ENCODE measurements at places on chromosomes 11 and 22.
A peak's percentile ranks its signal among the peaks of the same experiment; 100 is the strongest.

GRCh38 chr22:30079952-30080533 lies at the start of gene HORMAD2:
HORMAD2 (plus strand) TSS chr22:30080464; CDS start chr22:30093953, 13,489 bp downstream.
- DNase-seq: no peak

- DNase-seq: peak; percentile 57
Measured at GRCh38 chr11:87430821-87431220, 393.1 kb downstream of the TMEM135 start.

GRCh38 chr11:126739499-126740145 lies 260.9 kb downstream of the KIRREL3 start:
- no peak for DNase-seq

- no peak for DNase-seq
Measured at GRCh38 chr11:102399189-102399588, 52.2 kb downstream of the BIRC2 start.

GRCh38 chr11:13110929-13111812 lies 102.1 kb downstream of the RASSF10 start:
- DNase-seq: no peak

DNA sequence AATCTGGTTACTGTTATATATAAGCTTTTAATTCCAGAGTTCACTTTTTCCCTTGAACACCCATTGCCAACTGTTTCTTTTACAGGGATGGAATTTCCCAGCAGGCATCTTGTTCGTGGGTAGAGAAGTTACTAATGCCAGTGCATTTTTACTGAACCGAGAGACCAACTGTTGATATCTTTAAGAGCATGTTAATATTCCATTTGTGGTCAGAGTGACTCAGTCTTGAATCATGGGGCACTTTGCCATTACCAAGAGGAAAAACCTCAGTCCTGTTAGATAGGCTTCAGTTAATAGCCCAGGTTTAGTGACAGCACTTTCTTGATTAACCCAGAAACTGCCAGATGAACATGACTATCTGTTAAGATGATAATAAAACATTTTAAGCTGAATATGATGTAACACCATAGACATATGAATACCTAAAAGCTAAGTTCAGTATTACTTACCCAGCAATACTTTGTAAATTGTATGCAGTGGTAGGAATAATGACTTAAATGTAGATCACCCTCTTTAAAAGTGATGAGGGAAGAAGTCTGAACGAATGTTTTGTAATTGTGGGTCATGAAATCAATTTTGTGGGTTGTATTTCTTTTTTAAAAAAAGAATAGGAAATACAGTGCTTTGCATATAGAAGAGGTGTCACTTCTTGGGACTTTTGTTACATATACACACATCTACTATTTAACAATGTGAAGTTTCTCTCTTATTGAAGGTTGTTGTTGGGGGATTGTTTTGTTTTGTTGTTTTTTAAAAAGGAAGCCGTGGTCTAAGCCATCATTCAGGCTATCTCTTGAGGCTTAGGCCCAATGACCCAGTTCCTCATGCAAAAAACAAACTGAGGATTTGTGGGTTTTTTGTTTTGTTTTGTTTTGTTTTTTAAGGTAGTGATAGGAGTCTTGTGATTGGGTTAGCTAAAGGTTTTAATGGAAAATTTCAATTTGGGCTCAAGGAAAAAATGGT lies 79.2 kb upstream of the GRIK4 start:
- DNase-seq: peak; percentile 94

- no peak for DNase-seq
Measured at GRCh38 chr11:131464461-131464860, 94.0 kb downstream of the NTM start.

GRCh38 chr11:43868852-43869567 lies 11.6 kb upstream of the ALKBH3 start:
- DNase-seq: peak; percentile 4

GRCh38 chr11:47093541-47093940 lies 83.1 kb downstream of the ARFGAP2 start:
- no peak for DNase-seq

DNA sequence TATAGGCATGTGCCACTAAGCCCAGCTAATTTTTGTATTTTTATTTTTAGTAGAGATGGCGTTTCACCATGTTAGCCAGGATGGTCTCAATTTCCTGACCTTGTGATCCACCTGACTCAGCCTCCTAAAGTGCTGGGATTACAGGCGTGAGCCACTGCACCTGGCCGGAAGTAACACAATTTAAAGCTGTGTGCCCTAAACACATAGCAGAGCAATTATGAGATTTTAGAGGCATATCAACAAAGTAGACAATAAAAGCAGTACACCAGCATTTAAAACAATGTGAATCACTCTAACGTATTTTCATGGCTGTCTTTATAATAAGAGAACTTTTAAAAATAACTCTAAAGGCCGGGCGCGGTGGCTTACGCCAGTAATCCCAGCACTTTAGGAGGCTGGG lies 42.4 kb downstream of the PRR14L start:
- no peak for DNase-seq

DNA sequence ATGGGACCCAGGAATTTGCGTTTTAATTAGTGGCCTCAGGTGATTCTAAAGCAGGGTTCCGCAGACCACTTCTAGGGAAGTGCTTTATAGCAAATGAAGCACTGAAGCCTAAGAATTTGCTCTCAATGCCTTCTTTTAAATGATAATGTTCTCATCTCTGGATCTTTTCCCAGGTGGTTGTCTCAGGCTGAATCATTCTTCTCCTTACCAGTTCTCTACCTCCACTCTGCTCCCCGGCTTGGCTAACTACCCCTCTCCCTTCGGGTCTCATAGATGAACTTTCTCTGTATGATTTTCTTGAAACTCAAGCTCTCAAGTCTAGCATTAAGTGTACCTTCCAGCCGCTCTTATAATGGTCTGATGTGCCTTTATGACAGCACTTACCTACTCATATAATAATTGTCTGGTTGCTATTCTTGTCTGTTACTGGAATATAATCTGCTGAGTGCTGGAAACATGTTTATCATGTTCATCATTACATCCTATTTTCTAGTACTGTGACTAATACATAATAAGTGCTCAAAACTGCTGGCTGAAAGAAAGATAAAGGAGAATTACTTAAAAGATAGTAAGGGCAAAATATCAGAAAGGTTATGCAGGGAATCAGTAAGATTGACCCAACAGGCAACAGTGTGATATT lies 195.9 kb upstream of the SESN3 start:
- DNase-seq: no peak

DNA sequence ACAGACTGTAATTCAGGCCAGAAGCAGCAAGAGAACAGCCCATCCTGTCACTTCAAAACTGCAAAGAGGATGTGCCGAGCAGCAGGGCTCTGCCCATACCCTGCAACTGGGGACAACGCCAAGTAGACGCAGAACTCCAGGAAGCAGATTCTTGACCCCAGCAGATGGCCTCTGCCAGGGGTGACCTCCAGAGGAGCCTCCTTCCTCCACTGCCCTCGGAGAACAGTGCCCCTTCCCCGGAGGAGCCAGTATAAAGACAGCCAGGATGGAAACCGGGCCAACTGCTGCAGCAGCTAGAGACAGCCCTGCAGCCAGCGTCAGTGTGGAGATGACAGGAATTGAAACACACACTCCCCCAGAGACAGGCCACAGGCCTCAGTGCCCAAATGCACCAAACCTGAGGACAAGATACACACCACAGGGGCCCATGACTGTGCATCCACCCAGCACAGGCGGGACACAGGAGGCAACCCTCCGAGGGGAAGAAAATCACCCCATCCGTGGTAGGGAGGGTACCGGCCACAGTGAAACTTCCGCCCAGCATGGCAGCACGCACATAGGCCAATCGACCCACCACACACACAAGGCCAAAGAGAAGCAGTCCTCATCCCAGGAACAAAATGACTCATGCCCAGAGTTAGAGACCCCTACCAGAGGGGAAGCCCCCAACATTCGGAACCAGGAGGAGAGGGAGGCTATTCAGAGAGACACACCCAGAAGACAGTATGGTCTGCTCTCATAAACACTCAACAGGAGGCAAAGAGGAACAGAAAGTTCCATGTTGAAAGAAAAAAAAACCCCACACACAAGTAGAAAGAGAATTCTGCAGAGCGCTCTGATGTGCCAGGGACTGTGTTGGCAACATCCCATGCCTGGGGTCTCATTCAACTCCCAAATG lies 5.6 kb downstream of the AHNAK start:
- no peak for DNase-seq

DNA sequence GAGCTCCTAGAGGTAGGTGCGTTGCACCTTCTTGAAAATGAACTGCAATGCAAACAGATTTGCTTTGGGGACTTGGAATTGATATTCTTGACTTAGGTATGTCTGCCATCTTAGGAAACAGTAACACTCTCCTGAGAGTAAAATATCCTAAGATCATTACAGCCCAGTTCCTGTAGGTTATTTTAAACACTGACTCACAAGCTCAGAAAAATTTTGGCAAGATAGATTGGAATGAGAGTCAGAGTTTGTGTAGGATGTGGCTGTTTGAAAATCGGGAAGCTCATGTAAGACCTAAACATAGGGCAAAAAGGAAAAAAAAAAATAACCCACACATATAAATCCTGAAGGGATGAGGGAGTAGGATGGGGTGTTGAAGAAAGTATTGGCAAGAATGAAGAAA lies 377.0 kb upstream of the LRRC4C start:
- no peak for DNase-seq

DNA sequence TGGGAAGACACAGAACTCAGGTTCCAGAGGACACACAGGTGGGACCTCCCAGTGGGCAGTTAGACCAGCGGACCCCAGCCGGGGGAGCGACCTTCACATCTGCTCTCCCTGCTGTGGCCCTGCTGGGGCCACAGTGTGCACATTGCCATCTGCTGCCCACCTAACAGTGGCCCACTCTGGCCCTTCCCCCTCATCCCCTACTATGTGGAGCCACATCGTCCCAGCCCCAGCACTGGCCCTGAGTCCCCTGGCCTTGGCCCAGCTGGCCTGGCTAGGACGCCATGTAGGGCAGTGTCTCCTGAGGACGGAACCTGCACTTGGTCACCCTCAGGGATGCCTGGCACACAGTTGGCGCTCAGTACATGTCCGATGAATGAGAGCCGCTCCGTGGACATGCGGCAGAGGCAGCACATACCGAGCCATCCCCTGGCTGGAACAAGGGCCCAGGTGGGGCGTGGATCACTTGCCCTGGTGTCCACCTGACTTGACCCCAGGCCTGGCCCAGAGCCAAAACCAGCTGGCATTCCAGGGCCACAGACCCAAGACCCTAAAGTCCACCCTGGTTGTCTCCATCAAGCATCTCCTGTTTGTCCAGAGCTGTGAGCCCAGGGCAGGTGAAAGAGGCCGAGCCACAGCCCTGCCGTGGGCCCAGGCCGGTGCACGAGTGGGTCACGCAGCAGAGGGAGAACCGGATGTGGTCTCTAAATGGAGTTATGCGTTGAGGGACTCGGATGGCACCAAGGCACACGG lies 93.1 kb upstream of the FGF3 start:
- no peak for DNase-seq

GRCh38 chr11:10439351-10439750 lies 15.7 kb upstream of the AMPD3 start:
- DNase-seq: no peak

DNA sequence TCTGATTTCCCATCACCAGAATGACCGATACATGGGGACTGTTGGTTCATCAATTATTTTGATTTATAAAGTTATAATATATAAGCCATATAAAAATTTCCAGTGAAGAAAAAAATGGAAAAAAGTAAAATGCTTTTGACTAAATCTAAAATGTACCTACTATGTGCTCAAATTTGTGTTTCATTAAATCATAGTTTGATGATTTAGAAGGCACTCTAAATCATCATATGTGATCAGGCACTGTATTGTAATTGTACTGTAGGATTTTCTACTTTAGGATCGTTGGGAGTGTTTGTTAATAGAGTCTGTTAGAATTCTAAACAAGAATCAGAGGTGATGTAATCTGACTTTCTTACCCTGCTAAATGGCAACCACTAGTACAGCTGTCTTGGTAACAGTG lies 2.4 kb downstream of the LIN7C start:
- DNase-seq: no peak

DNA sequence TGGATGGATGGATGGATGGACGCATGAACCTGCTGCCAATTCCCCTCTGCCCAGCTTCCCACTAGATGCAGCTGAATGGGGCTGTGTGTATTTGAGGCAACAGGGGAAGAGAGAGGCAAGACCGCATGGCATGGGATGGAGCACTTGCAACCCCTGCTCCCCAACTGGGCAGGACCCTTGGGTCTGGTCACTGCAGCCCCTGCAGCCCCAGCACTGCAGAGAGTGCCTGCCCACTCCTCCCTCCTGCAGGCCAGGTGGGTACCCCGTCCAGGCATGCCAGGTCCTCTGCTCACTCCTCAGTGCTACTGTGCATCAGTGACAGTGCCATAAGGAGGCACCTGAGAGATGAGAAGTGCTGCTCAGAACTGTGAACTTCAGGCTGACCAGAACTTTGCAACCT lies 40.3 kb downstream of the OSBPL5 start:
- no peak for DNase-seq

DNA sequence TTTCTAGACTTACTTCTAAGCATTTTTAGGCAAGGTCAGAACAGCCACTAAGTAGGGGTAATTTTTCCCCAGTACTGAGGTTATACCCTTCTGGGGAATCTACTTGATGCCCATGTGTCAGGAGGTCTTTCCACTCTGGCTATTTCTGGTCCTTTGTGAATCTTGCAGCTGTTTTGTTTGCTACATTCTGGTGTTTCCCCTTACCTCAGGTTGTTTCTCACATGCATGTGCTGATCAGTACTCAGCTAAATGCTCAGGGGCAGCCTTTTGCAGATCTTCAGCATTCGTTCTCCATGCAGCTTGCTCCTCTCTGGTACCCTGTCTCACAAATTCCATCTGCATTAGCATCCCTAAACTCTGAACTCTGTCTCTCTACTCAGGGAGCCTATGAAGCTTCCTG lies 303.6 kb downstream of the SOX6 start:
- DNase-seq: no peak

GRCh38 chr11:92224054-92224406 lies 588 bp upstream of the FAT3 start:
- no peak for DNase-seq

DNA sequence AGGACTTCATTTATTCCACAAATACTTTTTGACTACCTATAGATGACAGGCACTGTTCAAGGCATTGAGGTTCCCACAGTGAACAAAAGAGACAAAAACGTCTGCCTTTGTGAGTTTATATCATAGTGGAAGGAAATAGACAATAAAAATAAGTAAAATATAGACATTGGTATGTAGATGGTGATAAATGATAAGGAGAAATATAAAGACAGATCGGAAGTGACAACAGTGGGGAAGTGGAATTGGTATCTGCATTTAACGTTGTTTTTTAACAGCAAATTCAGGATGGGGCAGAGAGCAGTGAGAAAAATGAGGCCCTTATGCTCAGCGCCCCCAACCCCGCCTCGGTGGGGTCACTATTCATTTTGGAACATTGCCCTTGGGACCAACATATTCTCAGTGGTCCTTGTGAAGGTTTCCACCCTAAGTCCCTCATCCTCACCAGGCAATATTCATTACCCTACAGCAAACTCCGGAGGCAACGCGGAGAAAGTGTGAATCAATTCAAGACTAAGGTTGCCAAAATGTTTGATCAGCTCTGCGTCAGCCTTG lies 627 bp upstream of the PEX26 start:
- DNase-seq: no peak

DNA sequence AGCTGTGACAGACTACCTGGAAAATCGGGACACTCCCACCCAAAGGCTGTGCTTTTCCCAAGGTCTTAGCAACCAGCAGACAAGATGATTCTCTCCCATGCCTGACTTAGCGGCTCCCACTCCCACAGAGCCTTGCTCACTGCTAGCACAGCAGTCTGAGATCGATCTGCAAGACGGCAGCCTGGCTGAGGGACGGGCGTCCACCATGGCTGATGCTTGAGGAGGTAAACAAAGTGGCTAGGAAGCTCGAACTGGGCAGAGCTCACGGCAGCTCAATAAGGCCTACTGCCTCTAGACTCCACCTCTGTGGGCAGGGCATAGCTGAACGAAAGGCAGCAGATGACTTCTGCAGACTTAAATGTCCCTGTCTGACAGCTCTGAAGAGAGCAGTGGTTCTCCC lies 84.9 kb downstream of the SMCO4 start:
- DNase-seq: no peak

All from foreskin melanocyte (primary cell).